ENCODE measurements at places on chromosomes 3 and 15. TPM values are rescaled to one million over a fixed set of nuclear protein-coding genes. Genes with fewer than 3 reads are reported as not detected.

RASGRF1 gene
- total RNA-seq, result 0.02 TPM

GRCh38 chr15:31598620-31599019, 272.0 kb downstream of the KLF13 start:
- DNase-seq, result no peak

- DNase-seq, result peak; percentile 47
These were observed 483 bp downstream of the MEX3B start for GRCh38 chr15:82045179-82045891.

DNA sequence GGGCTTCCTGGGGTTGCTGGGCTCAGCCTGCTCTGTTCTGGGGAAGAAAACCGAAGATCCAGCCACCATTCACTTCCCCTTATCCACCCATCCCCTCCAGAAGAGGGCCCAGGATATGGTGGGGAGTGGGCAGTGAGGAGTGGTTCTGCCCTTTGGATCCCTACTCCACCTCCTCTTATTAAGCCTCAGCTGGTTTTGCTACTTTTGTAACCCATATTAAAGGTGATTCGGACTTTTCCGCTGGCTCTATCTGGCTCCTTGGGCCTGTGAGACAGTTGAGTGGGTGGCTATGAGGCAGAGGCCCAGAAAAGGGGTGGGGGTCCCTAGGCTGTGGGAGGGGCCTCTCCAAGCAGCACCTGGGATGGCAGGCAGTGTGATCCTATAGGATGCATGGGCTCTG, 33.8 kb downstream of the NBEAL2 start:
- no peak for DNase-seq

GRCh38 chr3:46913644-46914043, 36.1 kb downstream of the PTH1R start:
- DNase-seq, result no peak

GRCh38 chr3:158405507-158405906, 165.5 kb upstream of the MLF1 start:
- DNase-seq, result no peak

- no peak for DNase-seq
These were observed 929.5 kb upstream of the ALCAM start for GRCh38 chr3:104437131-104437750.

GRCh38 chr3:171789759-171790505, 20.4 kb downstream of the PLD1 start:
- DNase-seq, result no peak

- no peak for DNase-seq
These were observed 155.0 kb upstream of the BHLHE40 start for GRCh38 chr3:4823986-4824925.

DNA sequence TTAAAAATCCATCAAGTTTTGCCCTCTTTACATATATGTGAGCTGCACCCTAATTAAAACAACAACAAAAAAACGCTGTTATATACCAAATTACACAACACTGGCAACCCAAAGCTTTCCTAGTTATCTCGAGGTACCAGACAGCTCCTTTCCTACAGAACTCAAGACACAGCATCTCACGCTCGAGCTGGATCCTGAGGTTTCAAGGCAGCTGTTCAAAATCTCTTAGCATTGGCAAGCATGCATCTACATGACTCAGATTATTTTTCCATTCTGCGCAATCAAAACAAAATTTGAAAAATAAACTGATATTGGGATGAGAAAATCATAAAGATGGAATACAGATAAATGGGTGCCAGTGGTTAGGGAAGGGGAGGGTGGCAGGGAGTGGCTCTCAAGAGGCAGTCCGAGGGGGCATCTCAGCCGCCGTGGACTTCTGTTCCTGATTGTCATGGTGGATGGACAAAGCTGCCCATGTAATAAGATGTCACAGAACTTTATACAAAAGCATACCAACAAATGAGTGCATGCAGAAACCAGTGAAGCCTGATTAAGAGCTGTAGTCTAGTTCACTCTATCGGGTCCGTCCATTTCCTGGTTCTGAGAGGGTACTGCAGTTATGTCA, 91.5 kb downstream of the ADAMTS17 start:
- peak; percentile 5 for DNase-seq

DNA sequence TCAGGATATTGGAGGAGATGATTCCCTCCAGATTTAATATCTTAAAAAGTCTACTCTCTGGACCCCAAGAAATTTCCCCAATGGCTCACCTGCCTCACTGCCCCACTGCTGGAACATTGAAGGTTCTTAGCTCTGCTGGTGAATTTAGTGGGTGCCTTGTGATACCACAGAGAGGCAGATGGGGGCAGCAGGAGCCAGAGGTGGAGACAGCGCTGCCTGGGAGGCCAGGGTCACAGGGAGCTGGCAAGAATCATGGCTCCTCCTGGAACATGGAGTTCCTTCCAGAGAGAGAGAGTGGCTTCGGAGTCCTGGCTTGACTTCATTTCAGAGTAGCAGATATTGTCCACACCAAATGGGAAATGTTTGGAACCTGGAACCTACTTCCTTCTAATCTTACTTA, 263.5 kb upstream of the CFAP20DC start:
- DNase-seq, result peak; percentile 59

DNA sequence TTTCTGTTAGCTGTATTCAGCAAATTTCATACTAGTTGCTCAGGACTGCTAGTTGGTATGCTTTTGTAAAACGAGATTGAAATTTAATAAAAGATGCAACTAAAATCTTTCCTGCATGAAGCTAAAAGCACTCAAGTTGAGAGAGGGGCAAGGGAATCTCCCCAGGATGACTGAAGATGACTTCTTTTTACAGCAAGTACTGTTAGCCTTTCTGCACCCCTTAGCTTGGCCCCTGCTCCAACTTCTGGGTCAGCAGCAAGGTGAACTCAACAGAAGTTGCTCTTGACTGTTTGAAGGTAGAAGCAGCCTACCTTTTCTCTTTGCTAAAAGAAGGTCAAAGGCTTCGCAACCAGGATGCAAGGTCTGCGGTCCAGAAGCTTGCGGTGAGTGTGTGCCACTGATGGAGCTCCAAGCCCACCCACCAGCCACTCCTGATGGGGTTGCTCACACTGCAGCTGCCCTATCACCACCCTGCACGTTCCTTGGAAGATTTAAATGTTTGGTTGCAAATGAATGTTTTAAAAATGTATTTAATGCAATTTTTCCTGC, 32.5 kb downstream of the NME9 start:
- no peak for DNase-seq

- DNase-seq, result no peak
These were observed 25.0 kb upstream of the RFTN1 start for GRCh38 chr3:16538507-16538906.

- no peak for DNase-seq
These were observed 25.9 kb upstream of the SNRK start for GRCh38 chr3:43260412-43260811.

All from activated CD8-positive, alpha-beta memory T cell treated with anti-CD3 and anti-CD28 coated beads, Interleukin-2, amount 10 ng/mL, durations not matched to agents 7 days and 5 days (primary cell).